ENCODE measurements at places on chromosomes 16 and 17.

DNA sequence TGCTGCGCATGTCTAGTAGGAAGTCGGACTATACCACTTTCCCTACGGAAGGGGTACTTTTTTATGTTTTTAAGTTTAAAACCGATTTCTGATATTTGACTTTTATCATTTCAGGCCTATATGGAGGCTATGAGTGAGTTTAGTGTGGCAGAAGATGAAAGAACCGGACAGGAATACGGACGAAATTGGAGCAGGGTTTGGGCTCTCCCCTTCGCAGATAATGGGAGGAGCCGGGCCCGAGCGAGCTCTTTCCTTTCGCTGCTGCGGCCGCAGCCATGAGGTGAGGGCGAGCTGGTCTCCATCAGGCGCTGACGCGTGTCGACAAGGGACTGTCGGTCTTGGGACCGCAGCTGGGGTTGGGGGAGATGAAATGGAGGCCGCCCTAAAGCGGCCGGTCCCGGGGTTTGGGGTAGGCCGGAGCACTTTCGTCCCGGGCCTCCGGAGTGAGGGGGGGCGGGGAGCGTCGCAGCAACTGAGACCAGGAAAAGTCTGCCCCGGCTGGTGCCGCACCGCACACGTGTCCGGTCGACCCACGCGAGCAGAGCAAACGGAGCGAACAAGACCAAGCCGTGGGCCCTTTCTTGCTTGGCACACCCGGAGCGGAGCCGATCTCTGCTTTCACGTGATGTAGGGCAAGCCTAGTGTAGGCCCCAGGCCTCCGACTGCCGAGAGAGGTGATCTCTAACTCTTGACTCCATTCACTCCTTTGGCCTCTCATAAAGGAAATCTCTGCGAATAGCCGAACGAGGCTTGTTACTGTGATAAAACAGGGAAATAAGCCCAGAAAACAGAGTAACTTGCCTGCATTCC is at the start of gene RPL19:
TSS of gene RPL19 (plus strand) at position 214 of the 810 bp plus-strand sequence. CDS start at position 276, 62 bp downstream.
- DNase-seq: peak; percentile 84

- DNase-seq: no peak
Observed at GRCh38 chr17:40651939-40652338, 4.3 kb upstream of the SMARCE1 start.

DNA sequence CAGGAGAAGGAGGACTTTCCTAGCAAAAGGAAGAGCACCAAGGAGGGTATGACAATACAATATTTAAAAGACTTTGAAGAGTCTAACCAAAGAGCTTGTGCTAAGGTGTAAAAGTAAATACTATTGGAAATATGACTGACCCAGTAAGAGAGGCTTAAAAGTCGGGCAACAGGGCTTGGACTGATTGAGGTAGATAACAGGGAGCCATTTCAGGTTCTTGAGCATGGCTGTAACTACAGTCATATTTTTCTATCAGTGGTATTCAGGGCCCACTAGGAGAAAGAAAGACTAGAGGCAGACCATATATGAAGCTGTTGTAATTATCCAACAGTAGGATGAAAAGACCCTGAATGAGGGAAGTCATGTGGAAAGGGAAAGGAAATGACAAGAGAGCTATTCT is 62.3 kb downstream of the SMURF2 start:
- no peak for DNase-seq

DNA sequence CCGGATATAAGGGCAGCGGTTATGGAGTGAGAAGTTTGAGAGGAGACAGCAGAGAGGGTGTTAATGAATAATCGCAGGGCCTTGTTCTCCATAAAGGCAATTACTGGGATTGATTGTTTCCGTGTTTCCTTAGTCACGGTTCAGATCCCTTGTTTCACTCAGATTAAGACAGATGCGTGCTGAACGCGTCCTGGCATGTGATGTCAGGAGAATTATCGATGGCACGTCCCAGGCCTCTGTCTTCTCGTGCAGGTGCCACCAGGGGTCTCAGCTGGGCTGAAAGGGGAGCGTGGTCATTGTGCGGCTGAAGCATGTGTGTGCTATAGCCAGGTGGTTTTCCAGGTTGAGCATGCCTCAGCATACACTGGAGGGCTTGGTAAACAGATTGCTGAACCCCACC is 142.4 kb upstream of the NOL11 start:
- no peak for DNase-seq
